ENCODE measurements at places on chromosomes 7 and 10.

DNA sequence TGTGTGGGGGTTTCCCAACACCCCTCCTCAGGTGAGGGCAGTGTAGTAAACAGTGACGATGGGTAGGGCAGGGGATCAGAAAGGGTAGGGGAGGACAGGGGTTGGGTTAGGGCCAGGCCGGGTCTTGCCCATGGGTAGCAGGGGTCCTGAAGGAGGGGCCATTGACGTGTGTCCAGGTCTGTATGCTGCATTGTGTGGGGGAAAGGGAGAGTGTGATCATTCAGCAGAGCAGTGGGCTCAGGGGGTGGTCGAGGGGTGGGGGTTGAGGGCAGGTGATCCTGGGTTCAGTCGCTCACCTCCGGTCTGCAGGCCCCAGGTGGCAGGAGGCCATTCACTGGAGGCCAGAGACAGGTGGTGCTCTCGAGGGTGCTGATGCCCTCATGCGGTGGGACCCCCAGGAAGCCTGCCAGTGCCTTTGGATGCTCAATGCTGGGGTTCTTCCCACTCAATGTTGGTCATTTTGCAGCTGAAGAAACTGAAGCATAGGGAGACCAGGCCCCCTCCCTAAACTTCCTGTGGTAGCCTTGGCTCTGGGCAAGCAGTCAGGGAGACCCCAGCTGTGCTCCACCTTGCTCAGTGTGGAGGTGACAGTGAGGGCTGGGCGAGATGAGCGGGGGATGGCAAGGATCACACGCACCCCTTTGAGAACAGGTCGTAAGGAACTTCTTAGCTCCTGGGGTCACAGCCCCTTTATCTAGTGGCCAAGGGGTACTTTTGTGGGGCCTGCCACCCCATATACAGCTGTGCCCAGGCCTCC is 48.8 kb upstream of the CAMK2B start:
- DNase-seq, result no peak

DNA sequence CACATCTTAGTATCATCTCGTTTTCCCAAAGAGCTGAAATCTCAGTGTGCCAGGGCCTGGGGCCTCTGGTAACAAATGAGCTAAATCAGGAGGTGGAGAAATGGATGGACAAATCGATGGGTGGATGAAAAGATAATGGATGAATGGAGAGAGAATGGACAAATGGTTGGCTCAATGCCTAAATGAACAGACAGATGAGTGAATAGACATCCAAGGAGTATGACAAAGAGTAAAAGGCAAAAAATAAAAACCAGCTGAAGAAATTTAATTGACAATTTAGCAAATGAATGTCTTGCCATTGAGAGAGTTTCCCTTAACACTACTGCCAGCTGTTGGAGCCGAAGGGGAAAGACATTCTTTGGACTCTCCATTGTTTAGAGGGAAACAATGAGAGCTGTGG is 8.0 kb downstream of the SYCE1 start:
- DNase-seq, result no peak

- no peak for DNase-seq
Measured at GRCh38 chr7:18724318-18724717, 228.8 kb downstream of the HDAC9 start.

DNA sequence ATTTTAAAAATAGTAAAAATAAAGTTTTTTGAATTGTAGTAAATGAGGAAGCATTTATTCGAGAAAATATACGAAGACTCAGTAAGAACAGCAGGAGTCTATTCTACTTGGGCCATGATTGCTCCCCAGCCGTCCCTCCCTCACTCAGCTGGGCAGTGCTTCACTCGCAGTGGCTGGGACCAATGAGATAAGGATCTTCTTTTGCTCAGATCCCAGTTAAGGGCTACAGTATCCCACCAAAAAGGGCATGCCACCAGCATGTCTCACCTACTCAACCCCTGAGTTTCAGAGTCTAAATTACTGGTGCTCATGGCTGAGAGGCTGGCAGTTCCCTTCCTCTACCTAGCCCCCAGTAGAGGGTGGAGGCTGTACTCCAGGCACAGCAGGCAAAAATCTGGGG is 455.7 kb upstream of the PFKP start:
- no peak for DNase-seq

DNA sequence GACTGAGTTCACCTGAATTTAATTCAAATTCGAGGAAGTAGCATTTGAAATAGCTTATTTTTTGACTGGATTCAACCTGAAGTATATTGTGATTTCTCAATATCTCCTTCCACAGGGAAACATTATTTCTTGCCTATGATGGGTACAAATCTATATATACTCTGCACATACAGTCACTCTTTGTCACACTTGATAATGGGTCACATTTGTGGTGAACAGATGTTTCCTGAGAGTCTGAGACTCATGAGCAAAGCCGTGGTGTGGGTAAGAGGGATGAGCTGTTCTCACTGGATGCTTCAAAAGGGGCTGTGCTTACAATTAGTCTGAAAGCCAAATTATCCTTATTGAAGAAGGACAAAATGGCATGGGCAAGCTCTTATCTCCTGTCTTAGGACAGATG is 18.0 kb upstream of the TBXAS1 start:
- DNase-seq, result no peak

Data from ecto neural progenitor cell (in vitro differentiated cells).